CD4-positive, alpha-beta T cell treated with Interleukin-6 at 100 ng/mL for 8 hours (primary cell): ENCODE measurements at places on chromosomes 1 and 21.
A peak's percentile ranks its signal among the peaks of the same experiment; 100 is the strongest.

DNA sequence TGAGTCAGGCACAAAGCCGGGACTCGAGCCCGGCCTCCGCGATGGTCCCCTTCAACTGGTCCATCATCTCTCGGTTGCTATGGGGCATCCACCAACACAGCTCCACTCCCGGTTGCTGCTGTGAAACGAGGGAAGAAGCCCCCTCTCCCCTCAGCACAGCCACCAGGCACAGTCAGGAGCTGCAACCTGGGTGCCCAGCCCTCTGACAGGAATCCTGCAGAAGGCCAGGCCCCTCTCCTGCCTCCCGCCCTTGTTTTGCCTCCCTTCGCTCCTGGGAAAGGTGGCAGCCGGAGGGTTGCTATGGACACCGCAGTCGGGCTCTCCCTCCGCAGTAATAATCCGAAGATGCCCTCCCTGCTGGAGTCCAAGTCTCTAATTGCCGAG, 8.9 kb upstream of the KCNN3 start:
- DNase-seq = no peak

- no peak for DNase-seq
Observed at GRCh38 chr1:67264899-67265298, 42.8 kb upstream of the IL12RB2 start.

- DNase-seq = no peak
Observed at GRCh38 chr1:239997515-239998311, 94.0 kb upstream of the FMN2 start.

GRCh38 chr1:116777831-116778830, 23.9 kb downstream of the CD2 start:
- DNase-seq = no peak

GRCh38 chr1:168689726-168690602, 39.0 kb downstream of the DPT start:
- DNase-seq = no peak

DNA sequence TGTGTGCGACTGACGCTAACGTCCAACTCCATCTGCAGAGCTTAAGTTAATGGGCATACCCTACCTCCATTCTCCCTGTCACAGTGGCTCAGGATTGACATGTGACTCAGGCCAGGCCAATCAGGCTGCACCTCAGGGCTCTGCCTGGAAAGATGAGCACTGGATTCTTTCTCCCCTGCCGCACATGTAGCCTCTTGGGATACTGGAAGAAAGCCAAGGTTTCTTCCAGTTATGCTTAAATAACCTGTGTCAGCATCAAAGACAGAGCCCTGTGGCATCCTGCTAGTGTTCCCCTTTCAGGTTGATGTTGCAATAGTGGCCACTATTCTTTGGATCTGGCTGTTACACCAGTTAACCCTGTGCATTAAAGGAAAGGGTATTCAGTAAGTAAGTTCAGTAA, 55.0 kb upstream of the SYT6 start:
- DNase-seq = no peak

DNA sequence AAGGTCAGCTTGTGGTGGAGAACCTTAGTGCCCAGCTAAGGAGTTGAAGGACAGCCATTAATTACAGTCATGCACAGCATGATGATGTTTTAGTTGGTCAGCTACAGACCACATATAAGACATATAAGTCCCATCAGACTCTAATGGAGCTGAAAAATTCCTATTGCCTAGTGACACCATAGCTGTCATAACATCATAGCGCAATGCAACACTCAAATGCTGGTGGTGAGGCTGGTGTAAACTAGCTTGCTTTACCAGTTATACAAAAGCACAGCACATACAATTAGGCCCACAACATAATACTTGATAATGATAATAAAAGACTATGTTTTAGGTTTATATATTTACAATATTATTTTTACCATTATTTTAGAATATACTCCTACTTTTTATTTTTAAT, 4.0 kb downstream of the ECHDC2 start:
- DNase-seq = no peak

DNA sequence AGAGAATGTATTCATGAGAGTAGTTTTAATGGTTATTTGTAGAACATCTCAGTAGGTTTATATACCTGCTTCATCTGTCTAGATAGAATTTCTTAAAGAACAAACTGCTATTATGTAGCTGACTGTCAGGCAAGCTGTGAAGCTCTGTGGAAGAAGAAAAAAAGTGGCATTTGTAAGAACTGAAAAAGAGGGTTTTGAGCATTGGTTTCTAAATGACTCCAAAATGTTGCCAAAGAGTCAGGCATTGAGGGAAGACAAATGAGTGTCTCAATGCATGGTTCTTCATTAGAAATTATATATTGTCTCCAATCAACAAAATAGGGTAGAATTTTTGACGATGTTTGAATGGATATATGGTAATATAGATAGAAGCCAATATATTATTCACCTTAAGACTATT, 1276.1 kb downstream of the KCNT2 start:
- no peak for DNase-seq

DNA sequence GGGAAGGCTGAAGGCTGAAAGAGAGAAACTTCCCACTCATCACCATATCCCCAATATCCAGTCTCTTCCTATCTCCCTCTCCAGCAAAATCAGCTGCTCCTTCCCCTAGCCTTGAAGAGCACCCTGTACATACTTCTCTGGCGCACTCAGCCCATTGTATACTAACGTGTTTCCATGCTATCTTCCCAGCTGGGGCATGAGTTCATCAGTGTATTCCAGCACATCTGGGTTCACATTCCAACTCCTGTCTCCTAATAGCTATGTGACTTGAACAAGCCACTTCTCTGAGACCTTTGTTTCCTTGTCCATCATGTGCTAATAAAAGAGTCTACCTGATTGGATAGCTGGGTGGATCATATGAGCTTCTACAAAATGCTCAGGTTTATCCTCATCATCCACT, 51.1 kb upstream of the OLIG2 start:
- no peak for DNase-seq

DNA sequence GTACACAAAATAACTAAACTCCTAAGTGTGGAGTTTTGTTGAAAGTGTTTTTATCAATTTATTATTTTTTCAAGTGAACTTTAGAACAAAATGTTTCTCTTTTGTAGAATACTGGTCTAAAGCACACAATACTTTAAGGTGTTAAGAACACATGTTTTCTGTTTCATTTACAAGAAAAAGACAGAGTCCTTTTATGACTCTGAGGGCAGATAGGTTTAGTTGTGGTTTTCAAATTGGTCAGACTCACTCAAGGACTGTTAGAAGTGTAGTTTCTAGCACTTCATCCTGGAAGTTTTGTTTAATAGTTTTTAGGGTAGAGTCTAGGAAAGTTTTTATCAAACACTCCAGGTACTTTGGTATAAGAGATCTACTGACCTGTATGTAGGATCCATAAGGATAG, 376.5 kb downstream of the LRRIQ3 start:
- DNase-seq = no peak

DNA sequence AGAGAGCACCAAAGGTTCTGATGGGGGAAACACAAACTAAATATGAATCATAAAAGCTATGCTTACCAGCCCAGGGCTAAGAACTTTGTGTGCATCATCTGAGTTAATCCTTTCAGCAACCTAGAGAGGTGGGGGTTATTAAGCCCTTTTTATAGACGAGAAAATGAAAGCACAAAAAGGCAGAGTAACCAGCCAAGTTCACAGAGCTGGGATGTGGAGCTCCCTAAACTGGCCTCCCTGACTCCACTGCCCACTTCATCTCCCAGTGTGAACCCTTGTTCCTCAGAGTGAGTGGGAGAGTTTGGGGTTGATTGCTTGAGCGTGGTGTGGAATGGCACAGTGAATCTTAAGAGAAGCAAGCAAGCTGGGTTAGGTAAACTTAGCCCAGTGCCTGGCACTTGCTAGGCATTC, 10.8 kb upstream of the BCAR3 start:
- no peak for DNase-seq

- no peak for DNase-seq
Observed at GRCh38 chr1:201181323-201181722, 9.3 kb upstream of the IGFN1 start.

- no peak for DNase-seq
Observed at GRCh38 chr21:26840912-26841311, 4.3 kb downstream of the ADAMTS1 start.

- no peak for DNase-seq
Observed at GRCh38 chr1:45008516-45008915, 2.6 kb downstream of the HECTD3 start.

- no peak for DNase-seq
Observed at GRCh38 chr1:243270097-243270864, 14.4 kb downstream of the SDCCAG8 start.

DNA sequence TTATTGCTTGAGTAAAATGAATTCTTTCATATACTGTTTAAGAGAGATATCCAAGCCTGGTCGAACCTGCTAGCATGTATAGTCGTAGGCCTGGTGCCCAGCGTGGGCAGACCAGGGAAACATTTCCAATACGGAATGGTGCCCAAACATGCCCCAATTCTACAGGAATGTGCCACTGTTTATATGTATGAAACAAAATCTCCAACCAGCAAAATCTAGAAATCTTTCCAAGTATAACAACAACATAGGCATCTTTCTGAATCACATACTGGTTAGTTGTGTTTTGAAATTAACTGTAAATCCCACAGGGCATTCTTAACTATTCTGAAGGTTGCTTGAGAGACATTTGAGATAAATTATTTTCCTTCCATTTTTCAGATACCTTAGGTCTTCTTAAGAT, 17.0 kb upstream of the ABCD3 start:
- DNase-seq = no peak

GRCh38 chr1:31675756-31676155, 28.1 kb downstream of the COL16A1 start:
- no peak for DNase-seq

GRCh38 chr21:46099476-46099875, 1.6 kb downstream of the COL6A2 start:
- DNase-seq = no peak

- no peak for DNase-seq
Observed at GRCh38 chr21:27407271-27407670, 440.4 kb upstream of the ADAMTS5 start.

- no peak for DNase-seq
Observed at GRCh38 chr1:109876617-109877316, 33.9 kb upstream of the CSF1 start.

- DNase-seq = no peak
Observed at GRCh38 chr1:902802-903201, 20.9 kb upstream of the SAMD11 start.

- no peak for DNase-seq
Observed at GRCh38 chr1:89606227-89606980, 26.5 kb upstream of the LRRC8C start.

DNA sequence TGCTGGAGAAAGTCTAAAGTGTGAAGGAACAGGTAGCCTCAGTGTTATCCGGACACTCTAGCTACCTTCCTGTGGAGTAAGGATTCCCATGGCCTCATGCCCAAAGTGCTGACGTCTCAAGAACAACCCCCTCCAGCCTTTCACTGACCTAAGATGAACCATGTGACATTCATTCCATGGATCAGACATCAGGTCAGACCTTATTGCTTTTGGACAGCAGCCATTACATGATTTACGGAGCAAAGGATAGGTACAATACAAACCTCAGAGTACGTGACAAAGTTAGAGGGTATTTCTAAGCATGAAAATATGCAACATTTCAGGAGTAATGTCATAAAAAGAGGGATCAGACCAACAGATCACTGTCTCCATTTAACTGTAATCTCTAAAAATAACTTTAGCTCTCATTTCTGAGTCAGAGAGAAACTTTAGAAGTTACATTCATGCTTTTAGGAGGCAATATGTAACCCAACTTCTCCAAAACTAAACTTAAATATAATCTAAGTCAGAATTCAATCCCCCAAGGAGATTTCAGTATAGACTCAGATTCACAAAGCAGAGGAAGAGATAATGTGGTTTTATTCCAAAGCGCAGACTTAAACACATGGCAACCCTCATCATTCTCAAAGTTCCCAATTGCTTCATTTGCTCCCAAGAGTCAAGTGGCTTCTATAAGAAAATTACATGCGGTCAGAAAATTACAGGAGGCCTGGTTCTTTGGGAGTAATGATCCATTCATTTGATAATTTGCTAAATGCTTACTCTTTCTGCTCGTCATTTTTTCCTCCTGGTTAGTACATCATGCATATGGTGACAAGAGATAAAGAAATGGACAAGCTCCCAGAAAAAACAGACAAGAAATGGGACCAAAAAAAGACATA, 280.4 kb downstream of the SETD4 start:
- no peak for DNase-seq

- no peak for DNase-seq
Observed at GRCh38 chr1:74673351-74674111, at the start of gene ERICH3. TSS of gene ERICH3 (minus strand) at chr1:74673792. CDS start at chr1:74673519, 273 bp downstream.

- no peak for DNase-seq
Observed at GRCh38 chr1:23718482-23718881, 24.8 kb upstream of the ELOA start.

GRCh38 chr1:50278961-50279360, 144.3 kb downstream of the DMRTA2 start:
- no peak for DNase-seq

DNA sequence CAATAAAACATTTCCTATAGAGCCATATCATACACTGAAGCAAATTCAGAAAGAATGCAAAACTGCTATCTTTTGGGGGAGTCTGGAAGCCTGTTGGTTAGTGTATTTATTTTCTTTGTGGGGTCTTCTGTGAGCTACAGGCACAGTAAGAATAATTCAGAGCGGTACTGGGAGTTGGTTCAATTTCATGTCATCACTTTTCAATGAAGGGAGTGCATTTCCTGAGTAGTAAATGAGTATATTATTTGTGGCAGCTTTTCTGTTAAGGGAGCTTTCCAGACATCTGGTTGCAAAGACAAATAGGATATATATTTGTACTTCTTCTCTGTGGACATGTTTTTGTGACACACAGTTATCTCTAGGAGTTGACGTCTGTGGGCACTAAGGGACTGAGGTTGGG, 130.6 kb downstream of the HUNK start:
- no peak for DNase-seq

- DNase-seq = no peak
Observed at GRCh38 chr1:114108751-114109255, 44.9 kb downstream of the SYT6 start.

DNA sequence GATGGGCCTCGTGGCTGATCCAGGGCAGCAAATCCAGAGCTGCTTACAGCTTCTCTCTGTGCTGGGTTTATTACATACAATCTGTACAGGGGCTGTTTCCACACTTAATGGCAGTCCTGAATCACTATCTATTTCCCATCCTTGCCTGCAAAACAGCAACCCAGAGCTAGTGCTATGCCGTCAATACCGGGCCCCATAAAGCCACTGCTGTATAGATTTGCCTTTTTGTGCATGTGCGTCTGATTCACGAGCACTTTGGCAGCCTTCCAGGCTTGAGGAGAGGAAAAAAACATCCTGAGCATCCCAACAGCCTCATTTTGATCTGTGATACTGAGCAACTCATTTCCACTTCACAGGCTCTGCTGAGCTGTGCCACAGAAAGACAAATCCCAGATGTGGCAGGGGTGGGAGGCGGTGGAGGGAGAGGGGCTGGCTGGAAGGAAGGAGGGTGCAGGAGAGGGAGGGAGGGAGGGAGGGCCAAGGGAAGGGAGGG, 65.2 kb upstream of the TARBP1 start:
- peak; percentile 59 for DNase-seq

GRCh38 chr1:231508941-231509340, 19.5 kb upstream of the TSNAX start:
- DNase-seq = no peak

- no peak for DNase-seq
Observed at GRCh38 chr1:171590022-171590421, 32.0 kb upstream of the MYOCOS start.

GRCh38 chr1:183244466-183244865, 58.4 kb downstream of the LAMC2 start:
- no peak for DNase-seq

- no peak for DNase-seq
Observed at GRCh38 chr1:229275005-229275404, 4.1 kb downstream of the RAB4A start.
